ENCODE measurements at places on chromosomes 6 and 20.

GRCh38 chr6:167811442-167812087 is 15.1 kb upstream of the AFDN start:
- DNase-seq, result no peak

DNA sequence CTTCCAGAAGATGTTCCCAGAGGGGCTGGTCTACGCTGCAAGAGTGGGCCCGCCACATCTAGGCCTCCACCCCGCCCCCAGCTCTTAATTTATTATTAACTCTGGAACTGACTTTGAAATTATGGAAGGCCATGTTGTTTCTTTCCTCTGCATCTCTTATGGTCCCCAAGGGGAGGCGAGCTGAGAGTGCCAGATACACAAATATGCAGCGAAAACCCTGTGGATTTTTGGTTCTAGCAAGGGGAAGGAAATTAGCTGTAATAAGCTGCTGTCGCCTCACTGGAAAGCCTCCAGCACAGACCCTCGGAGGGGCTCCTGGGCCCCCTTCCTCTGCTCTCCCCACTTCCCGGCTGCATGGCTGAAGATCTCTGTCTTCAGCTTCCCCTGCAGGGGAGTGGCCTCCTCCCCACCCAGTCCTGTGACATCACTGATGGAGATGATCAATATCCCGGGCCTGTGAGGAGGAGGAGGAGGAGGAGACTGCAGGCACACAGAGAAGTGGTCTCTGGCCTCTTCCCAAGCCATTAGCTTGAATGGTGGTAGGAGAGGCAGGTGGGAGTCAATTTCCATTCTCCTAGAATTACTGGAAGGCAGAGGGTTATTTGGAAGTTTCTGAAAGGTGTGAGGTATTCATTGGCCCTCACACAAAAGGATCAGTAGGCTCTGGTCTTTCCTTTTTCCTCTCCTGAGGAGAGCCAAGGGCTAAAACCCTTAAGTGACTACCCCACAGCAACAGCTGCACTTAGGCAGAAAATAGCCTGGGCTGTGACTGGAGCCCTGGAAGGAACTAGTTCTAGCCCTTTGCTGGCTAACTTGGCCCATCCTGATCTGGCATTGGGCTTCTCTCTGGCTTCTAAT is 39.7 kb upstream of the CCDC167 start:
- no peak for DNase-seq

- no peak for DNase-seq
Measured at GRCh38 chr20:3551681-3552434, 81.0 kb downstream of the ATRN start.

GRCh38 chr6:92122746-92123145 is 1296.6 kb downstream of the EPHA7 start:
- DNase-seq, result no peak

- no peak for DNase-seq
Measured at GRCh38 chr6:5624256-5624655, 362.9 kb downstream of the FARS2 start.

- no peak for DNase-seq
Measured at GRCh38 chr20:60069656-60070055, 111.4 kb downstream of the CDH26 start.

All from activated T-cell treated with anti-CD3 and anti-CD28 coated beads, Interleukin-2, amount 50 U/mL, for 24 hours (primary cell).